ENCODE measurements at places on chromosomes 12 and 14.

GRCh38 chr14:63421226-63421625 is 102.5 kb upstream of the GPHB5 start:
- DNase-seq: no peak

GRCh38 chr14:20302042-20302755 is 3.6 kb downstream of the TTC5 start:
- DNase-seq: no peak

GRCh38 chr14:101461891-101462290 is 99.4 kb upstream of the DIO3 start:
- DNase-seq: no peak

GRCh38 chr14:76138758-76139723 is 12.7 kb upstream of the GPATCH2L start:
- DNase-seq: no peak

GRCh38 chr12:124994437-124994975 is 1.1 kb downstream of the BRI3BP start:
- DNase-seq: no peak

DNA sequence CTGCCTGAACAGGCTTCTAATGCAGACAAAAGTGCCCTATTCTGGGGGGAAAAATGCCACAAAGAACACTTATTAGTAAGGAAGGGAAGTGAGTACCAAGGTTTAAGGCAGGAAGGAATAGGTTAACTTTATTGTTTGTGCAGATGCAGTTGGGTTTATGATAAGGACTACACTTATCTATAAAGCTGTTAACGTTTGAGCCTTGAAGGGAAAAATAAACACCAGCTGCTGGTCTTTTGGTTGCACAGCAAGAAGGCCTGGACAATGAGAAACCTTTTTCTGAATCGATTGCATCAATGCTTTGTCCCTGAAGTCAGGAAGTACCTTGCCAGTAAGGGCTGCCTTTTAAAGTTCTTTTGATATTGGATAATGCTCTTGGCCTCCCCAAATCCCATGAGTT is 407.8 kb downstream of the ATP23 start:
- DNase-seq: no peak

DNA sequence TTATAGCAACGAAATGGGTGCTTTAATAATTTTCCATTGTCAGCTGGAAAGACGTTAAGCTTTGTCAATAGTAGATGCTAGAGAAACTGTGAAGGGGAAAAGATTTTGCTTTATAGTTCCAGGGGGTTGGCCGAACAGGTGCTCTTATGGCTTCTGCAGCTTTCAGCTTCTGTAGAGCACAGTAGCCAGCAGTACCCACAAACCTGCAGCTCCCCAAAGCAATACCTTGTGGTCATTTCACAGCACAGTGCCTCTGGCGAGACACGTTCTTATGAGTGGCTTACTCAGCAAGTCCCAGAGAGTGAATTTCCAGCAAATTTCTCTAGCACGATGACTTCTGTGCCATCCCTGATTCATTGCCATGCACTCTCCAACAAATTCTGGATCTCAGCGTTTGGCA is 416.3 kb upstream of the ATP2B1 start:
- no peak for DNase-seq

DNA sequence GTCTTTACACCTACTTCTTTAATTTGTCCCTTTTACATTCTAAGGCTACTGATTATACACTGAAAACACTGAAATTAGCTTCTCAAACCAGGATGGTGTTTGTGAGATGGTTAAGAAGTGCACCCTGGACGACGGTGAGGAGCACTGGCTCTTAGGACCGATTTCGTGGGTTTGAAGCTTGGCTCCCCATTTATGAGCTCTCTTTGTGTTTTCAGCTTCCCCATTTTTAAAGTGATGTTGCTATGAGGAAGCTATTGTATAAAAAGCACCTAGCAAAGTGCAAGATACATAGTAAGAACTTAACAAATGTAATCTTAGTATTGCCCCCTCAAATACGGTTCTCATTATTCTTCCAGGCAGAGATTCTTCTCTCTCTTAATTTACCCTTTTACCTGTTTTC is 4.7 kb downstream of the NFYB start:
- no peak for DNase-seq

GRCh38 chr12:121797937-121798786 is 4.7 kb upstream of the RHOF start:
- DNase-seq: no peak

GRCh38 chr12:3186546-3187215 is 109.5 kb downstream of the TSPAN9 start:
- no peak for DNase-seq

DNA sequence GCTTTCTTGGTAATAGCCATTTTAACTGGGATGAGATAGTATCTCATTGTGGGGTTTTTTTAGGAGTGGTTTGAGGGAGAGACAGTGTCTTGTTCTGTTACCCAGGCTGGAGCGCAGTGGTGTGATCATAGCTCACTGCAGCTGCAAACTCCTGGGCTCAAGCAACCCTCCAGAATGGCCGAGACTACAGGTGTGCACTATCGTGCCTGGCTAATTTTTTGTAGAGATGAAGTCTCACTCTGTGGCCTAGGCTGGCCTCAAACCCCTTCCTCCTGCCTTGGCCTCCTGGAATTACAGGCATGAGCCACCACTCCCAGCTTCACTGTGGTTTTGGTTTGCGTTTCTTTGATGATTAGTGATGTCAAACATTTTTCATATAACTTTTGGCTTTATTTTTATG is 293.6 kb downstream of the ERC1 start:
- no peak for DNase-seq

DNA sequence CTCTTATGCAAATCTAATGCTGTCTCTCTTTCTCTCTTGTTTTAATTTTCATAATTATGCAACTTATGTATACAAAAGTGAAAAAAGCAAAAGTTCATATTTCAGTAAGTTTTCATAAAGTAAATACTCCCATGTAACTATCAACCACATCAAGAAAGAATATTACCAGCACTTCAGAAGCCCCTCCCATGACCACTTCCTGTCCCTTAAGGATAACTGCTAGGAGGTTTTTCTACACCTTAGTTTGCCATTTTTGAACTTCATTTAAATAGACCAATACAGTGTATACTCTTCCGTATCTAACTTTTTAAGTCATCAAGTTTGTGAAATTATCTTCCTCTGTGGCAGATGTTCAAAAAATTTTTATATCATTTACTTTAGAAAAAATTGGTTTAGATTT is 547 bp upstream of the OR4K15 start:
- DNase-seq: no peak
